ENCODE measurements at places on chromosomes 7 and 10.
A peak's percentile ranks its signal among the peaks of the same experiment; 100 is the strongest.

- DNase-seq = no peak
Observed at GRCh38 chr7:119026391-119026790, 801.9 kb downstream of the ANKRD7 start.

DNA sequence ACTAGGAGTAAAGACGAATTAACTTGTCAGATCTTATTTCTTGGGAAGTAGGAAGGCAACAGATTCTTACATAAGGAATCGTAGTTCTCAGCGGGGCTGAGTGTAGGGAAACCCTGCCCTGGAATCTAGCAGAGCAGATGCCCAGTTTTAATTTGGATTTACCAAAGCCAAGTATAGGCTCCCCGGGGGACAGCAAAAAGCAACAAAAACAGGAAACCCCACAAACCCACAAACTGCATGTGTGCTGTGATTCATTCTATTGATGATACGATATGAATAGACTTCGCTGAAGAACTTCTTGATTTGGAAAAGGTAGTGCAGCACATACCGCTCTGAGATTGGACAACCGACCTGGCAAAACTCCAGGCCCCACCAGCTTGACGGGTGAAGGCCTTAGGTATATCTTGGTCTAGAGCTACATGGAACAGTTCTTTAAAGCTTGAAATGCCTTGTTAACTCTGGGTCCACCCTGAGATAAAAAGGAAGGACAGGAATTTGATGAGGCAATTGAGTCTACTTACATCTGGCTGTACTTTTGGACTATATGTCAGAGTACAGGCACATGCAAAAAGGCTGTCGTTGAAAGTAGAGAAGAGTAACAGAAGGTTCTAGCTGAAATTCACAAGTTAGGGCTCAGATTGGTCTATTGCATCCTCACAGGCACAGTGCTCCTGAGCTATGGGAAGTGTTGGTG is 49.1 kb downstream of the STRA8 start:
- peak; percentile 46 for DNase-seq

GRCh38 chr10:56469482-56469881 is 108.4 kb upstream of the ZWINT start:
- no peak for DNase-seq

GRCh38 chr7:113159746-113160339 is 41.5 kb upstream of the SMIM30 start:
- no peak for DNase-seq

- DNase-seq = no peak
Observed at GRCh38 chr7:140022582-140023211, 40.1 kb downstream of the PARP12 start.

GRCh38 chr10:75788394-75789205 is 357.2 kb downstream of the LRMDA start:
- no peak for DNase-seq

DNA sequence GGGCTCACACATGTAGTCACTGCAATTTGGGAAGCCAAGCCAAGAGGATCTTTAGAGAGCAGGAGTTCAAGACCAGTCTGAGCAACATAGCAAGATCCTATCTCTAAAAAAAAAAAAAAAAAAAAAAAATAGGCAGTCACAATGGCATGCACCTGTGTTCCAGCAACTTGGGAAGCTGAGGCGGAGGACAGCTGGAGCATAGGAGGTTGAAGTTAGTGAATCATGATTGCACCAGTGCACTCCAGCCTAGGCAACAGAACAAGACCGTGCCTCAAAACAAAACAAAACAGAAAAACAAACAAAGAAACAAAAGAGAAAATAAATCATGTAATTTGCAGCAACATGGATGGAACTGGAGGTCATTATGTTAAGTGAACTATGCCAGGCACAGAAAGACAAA is 33.6 kb upstream of the BICC1 start:
- no peak for DNase-seq

GRCh38 chr7:131586759-131587158 is 30.3 kb upstream of the PODXL start:
- no peak for DNase-seq

DNA sequence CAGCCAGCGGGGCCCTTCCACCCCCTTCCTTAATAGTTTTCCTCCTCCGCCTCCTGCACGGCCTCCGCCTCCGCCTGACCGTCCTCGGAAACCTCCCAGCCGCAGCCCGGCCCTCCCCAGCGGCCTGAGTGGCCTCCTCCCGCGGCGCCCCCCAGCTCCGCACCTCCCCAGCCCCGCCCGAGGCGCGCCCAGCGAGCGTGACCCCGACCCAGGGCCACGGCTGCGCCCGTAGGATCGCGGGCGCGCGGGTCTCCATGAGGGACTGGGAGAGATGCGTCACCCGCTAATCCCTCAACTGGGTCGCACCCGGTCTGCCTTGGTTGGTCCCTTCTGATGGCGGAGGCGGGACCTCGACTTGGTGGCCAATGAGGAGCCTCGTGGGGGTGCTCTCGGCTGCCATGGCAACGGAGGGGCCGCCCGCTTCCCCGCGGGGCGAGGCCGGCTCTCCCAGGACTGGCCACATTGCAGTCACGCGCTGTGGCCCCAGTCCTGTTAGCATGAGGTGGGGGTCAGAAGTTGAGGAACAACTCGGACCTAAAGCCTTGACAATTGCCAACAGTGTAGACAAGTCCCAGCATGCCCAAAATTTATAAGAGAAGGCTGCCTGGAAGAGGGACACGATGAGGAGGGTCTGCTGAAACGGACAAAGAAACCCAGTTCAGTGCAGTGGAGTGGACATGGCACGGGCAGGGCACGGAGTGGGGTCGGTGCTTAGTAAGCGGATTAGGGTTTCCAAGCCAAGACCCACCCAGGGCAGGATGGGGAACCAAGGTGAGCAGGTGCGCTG is 24.3 kb downstream of the DDIT4 start:
- peak; percentile 96 for DNase-seq

DNA sequence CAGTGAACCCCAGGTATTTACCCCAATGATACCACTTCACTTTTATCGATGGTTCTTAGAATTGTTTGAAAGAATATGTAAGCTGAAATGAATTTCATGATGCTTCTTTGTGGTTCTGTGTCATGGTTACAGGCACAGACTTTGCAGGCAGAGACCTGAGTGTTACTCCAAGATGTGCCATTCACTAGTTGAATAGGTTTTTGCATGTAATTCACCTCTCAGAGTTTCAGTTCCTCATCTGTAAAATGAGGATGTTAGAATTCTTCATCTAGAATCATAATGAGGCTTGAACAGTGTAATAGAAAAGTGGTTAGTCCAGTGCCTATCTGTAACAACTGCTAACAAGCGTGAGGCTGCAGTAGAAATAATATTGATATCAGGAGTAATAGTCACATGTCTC is 54.6 kb downstream of the VSTM2A start:
- DNase-seq = no peak

- DNase-seq = no peak
Observed at GRCh38 chr7:39413636-39414223, 152.5 kb upstream of the YAE1 start.

- DNase-seq = no peak
Observed at GRCh38 chr7:130275826-130276297, 9.2 kb downstream of the CPA2 start.

DNA sequence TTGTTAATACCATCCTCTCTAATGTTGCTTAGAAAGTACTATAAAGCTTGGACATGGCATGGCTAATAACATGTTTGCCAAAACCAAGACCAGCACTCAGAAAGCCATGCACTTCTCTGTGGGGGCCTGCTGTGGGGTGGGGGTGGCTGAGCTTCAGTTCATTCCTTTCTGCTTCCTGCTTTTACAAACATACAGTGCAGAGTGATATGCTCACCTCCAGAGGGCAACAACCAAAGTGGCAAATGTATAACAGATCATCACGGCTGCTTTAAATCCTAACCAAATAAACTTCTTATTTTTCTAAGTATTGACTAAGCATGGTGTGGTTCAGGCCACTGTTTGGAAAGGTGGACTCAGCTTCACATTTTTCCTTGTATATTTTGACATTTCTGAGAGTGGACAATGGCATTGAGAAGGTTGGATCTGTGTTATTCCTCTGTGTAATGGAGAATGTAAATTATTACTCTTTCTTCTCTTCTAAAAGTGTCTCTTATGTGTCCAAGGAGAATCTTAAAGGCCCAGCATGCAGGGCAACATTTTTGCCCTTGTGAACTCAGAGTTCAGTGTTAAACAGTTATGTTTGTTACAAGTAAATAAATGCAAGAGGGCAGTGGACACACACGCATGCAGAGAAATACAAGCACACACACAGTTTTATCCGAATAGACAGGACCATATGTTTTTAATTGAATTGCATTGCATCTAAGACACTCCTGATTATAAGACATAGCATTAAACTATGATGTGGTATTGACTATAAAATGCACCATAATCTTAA is 186.1 kb downstream of the HERPUD2 start:
- no peak for DNase-seq

DNA sequence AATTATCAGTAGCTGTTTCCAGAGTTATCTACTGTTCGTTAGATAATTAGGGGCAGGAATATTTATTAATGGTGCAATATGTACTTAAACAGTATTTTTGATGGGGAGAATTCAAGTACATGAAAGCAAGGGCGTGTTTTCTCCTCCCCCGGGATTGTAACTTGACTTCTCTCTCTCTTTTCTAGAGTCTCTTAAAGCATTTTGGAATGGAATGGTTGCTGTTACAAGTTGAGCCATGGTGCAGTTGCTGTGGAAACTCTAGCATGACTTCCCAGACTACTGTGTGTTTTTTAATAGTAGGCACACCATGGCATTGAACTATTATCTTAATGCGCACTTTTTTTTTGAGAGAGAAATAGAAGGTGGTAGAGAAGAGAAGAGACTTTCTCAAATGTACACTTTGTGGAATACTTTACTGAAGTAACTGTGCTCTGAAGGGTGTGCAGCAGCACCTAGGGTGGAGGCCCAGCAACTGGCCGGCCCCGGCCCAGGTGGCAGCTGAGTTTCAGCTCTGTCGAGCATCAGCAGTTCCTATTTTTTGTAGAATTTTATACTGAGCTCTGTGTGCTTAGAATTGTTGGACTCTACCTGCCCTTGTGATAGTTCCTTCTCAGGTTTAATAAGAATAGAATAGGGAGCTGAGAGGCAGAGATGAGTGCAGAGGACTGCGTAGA is 64.4 kb downstream of the CCNY start:
- no peak for DNase-seq

GRCh38 chr10:102497545-102497944 is 5.0 kb downstream of the ACTR1A start:
- DNase-seq = no peak

DNA sequence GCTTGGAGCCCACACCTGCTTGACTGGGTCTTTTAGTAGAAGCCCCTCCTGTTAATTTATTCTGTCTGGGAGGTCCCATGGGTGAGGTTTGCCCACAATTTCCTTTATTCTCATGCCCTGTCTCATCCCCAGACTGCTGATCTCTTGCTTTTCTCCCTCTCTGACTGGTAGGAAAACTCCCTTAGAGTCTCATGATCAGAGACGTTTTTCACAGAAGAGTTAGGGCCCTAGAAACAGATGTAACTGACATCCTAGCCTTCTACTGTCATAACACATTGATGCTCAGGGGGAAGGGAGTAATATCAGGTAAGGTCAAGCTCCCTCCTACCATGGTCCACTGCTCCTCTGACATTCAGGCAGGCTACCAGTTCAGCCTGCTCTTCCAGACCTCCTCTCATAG is 43.7 kb upstream of the WASL start:
- no peak for DNase-seq

DNA sequence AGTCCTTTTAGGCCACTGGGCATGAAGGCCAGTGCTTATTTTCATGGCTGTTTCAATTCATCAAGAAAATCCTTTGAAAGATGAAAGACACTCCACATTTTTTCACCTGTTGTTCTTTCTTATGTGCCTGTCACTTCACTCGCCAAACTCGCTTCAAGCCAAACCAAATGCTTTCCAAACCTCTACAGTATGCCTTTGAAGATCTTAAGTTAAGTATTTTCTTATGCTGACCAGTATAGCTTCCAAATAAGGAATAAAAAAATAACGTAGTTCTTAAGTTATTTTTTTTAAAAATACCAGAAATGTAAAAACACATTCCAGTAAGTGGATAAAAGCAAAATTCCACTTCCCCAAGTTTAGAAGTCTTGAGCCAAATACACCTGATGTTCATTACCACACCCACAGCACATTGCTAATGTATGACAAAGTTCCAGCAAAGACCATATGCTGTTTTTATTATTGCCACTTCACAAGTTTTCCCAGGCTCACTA is 186.1 kb downstream of the MTERF1 start:
- DNase-seq = no peak

- DNase-seq = no peak
Observed at GRCh38 chr10:130045091-130045652, 65.5 kb downstream of the C10orf143 start.

GRCh38 chr10:37952043-37952755 is 24.2 kb downstream of the ZNF25 start:
- DNase-seq = no peak

DNA sequence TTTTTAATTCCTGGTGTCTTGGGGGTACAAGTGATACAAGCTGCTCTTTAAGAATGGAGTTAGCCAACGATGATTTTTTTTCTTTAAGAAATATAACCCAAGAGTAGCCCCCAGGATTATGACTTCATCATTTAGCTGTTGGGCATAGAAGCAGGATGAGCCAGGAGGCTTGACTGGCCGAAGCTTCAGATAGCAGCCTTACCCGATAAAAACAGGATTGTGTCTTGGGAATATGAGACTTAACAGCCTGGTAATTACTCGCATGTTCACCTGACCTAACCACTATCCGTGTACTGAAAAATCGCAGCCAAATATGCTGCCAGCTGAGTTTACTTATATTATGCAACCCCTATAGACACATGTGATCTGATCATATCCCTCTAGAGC is 346.0 kb upstream of the BMPER start:
- DNase-seq = no peak

- DNase-seq = no peak
Observed at GRCh38 chr10:110754375-110755105, 110.4 kb downstream of the RBM20 start.

DNA sequence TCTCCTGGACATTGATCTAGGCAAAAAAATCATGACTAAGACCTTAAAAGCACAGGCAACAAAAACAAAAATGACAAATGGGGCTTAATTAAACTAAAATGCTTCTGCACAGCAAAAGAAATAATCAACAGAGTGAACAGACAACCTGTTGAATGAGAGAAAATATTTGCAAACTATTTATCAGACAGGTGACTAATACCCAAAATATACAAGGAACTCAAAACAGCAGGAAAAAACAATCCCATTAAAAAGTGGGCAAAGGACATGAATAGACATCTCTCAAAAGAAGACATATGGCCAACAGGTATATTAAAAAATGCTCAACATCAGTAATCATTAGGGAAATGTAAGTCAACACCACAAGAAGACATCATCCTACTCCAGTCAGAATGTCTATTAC is 166.8 kb downstream of the MTERF1 start:
- no peak for DNase-seq
